ENCODE measurements at places on chromosomes 4 and X.
A peak's percentile ranks its signal among the peaks of the same experiment; 100 is the strongest.

GRCh38 chrX:5748586-5749150 lies 480.0 kb downstream of the NLGN4X start:
- DNase-seq: no peak

DNA sequence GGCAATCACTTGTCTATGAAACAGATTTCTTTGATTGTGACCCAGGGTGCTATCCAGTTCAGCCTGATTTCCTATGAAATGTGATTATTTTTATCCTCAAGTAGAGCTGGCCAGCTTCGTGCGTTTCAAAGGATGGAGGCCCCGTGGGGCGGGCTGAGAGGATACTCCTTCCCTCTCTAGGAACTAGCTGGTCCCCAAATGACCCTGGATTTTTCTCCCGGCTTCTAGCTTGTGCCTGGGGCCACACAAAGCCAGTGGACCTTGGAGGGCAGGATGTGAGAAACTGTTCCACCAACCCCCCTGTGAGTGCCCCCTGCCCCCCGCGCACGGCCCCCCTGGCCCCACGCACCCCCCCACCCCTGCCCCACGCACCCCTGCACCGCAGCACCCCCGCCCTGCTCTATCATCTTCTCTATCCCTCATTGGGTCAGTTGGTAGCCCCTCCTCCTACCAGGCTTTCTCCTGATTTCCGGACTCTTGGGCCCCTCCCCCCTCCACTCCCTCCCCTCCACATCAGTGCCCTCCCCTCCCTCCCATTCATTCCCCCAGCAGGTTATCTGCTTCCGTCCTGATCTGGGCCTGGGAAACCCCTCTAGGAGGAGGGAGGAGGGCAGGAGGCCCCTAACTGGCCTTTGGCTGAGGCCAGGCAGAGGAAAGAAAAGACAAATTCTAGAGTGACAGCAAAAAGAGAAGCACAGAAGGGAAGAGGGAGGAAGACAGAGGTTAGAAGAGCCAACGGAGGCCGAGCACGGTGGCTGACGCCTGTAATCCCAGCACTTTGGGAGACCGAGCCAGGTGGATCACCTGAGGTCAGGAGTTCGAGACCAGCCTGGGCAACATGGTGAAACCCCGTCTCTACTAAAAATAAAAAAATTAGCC lies 3.3 kb downstream of the XPNPEP2 start:
- peak; percentile 68 for DNase-seq

DNA sequence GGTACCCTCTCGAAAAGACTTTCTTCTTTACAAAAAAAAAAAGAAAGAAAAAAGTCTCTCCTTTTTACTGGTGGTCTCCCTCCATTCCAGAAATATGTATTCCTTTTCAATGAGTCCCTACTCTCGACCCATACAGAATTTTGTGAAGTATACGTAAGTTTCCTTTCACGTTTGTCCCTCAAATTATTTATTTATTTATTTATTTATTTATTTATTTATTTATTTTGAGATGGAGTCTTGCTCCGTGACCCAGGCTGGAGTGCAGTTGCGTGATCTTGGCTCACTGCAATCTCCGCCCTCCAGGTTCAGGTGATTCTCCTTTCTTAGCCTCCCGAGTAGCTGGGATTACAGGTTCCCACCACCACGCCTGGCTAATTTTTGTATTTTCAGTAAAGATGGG lies 429.2 kb upstream of the AR start:
- no peak for DNase-seq

DNA sequence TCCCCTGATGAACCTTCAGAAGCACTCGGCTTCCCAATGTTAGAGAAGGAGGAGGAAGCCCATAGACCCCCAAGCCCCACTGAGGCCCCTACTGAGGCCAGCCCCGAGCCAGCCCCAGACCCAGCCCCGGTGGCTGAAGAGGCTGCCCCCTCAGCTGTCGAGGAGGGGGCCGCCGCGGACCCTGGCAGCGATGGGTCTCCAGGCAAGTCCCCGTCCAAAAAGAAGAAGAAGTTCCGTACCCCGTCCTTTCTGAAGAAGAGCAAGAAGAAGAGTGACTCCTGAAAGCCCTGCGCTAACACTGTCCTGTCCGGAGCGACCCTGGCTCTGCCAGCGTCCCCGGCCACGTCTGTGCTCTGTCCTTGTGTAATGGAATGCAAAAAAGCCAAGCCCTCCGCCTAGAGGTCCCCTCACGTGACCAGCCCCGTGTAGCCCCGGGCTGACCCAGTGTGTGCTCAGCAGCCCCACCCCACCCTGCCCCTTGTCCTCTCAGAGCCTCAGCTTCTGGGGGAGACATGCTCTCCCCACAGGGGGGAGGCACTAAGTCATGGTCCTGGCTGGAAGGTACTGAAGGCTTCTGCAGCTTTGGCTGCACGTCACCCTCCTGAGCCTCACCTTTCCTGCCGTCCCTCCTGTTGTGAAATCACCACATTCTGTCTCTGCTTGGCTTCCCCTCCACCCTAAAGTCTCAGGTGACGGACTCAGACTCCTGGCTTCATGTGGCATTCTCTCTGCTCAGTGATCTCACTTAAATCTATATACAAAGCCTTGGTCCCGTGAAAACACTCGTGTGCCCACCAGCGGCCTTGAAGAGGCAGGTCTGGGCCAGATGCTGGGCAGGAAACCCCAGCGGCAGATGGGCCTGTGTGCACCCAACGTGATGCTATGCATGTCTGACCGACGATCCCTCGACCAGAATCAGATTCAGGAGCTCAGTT lies 34.7 kb downstream of the NOP14 start:
- peak; percentile 59 for DNase-seq

GRCh38 chrX:110397339-110397738 lies 38.7 kb downstream of the RTL9 start:
- no peak for DNase-seq

Measured in cardiac septum (tissue), 1 donor.